Stimulated activated CD8-positive, alpha-beta memory T cell treated with anti-CD3 and anti-CD28 coated beads, Interleukin-15, amount 100 ng/mL, for 4 hours (primary cell): ENCODE measurements at places on chromosomes 7 and 10.

- DNase-seq, result no peak
Observed at GRCh38 chr7:27154369-27154768, 2.0 kb upstream of the HOXA3 start.

DNA sequence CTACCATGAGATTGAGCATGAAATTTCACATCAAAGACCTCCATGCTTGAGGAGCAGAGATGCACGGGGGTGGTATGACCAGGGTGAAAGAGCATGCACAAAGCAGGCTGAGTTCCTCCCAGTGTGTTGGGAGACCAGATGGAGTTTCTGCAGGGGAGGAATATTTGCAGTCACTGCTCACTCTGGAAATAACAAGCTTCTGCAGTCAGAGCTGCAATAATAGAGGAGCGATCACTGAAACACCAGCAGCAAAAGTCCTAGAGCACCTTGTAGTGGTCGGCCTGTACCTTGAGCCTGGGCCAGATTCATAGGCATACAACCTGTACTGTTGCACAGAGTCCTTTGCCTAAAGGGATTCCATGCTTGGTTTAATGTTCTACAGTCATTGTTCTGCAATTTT is 184.5 kb upstream of the SP8 start:
- no peak for DNase-seq

DNA sequence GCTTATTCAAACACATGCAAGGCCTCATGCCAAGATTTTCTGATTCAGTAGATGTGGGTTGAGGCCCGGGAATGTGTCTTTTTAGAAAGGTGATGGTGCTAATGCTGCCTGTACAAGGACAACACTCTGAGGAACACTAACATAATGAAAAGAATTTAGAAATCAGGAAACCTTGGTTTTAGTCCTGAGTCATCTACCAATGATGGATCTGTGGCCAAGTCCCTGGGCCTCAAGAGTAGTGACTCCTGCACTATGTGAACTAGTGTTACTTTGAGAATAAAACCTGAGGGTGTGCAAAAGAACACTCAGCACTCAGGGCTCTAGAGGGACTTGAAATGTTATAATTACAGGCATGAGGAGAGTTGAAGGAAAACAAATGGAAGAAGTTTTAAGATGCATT is 741.7 kb upstream of the GALNT17 start:
- DNase-seq, result no peak

- DNase-seq, result no peak
Observed at GRCh38 chr10:9302140-9302746, 1247.8 kb downstream of the GATA3 start.

- no peak for DNase-seq
Observed at GRCh38 chr10:131312478-131312836, 936 bp upstream of the TCERG1L start.
